ENCODE measurements at places on chromosomes 4 and X.

- peak; percentile 7 for DNase-seq
Measured at GRCh38 chrX:11908371-11908770, 150.3 kb downstream of the MSL3 start.

- DNase-seq = no peak
Measured at GRCh38 chr4:95360906-95361695, 187.7 kb downstream of the UNC5C start.

DNA sequence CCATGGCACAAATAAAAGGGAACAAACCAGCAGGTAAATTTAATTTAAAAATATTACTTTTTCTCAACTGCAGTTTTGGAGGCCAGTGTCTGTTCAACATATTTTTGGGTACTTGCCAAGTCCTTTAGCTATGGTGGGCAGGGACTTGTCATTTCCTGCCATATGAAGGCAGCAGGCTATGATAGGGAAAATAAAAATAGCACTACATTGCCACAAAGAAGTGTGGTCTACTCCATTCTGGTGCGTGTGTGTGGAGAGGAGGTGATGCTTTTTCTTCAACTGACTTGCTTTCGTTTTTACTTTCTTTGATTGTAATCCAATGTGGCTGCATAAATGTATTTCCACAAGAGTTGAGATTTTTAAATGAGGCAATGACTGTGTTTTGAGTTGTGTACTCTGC is 17.2 kb downstream of the GPR174 start:
- peak; percentile 50 for DNase-seq

GRCh38 chrX:135275973-135276372 is 24.1 kb downstream of the ETDA start:
- no peak for DNase-seq

DNA sequence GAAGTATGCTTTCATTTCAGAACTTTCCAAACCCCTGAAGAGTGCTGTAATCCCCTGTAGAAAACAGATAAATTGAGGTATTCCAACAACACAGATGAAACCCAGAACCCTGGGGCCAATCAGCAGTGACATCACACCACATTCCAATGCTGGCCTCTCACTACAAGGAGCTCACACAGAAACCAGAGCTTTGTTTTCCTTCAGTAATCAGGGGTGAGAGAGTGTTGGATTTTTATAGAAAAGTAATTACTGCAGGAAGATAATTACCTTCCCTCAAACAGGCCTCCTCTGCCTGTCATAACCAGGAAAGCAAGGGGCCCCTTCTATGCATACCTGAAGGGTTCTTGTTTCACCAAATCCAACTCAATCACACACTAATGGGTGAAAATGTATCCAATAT is 246.2 kb downstream of the SCFD2 start:
- no peak for DNase-seq

GRCh38 chrX:69987691-69988090 is 62.0 kb downstream of the AWAT2 start:
- DNase-seq = no peak

GRCh38 chr4:187547316-187547715 is 448.3 kb upstream of the ZFP42 start:
- no peak for DNase-seq

DNA sequence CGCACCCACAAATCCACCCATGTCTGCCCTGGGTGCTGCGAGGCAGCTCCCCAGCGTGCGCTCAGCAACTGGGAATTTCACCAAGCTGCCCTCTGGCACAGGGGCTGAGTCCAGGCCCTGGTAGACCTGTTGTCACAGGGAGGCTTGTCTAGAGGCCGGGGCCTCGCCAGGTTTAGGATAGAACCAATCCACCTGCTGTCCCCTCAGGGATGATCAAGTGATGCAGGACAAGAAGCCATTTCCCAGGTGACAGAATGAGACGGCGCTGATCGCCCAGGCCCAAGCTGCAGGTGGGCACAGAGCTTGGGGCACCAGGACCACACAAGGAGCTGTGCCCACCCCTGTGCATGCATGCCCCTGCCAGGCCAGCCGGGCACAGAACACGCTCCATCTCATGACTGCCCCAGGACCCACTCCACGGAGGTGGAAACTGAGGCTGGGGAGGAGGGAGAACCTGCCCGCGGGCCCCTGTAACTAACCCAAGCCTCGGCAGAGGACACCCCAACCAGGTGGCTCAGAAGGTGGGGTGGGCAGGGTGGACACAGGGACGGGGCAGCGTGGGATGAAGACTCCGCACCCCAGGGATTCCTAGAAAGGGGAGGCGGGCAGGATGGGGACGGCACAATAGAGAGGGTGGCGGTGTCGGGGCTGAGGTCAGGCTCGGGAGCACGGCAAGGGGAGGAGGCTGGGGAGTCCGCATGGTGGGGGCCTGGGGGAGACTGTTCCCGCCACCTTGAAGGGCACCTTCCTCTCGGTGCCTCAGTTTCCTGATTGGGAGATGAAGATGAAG is 78.0 kb downstream of the ZFYVE28 start:
- no peak for DNase-seq

GRCh38 chrX:67587946-67588624 is 44.3 kb downstream of the AR start:
- DNase-seq = no peak

GRCh38 chrX:89034679-89035078 is 287.7 kb downstream of the CPXCR1 start:
- DNase-seq = no peak

DNA sequence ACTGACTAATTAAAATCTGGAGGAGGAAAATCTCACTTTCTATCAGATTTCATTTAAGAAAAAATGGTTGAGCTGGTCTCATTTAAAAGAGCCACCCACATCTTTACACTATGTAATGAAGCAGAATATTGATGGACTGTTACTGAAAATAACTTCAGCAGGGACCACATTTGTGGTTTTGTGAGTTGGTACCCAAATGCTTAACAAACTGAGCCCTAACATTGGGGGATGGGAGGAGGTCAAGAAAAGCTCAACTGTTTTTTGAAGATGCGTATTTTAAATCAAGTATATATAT is 30.1 kb downstream of the HOPX start:
- no peak for DNase-seq

DNA sequence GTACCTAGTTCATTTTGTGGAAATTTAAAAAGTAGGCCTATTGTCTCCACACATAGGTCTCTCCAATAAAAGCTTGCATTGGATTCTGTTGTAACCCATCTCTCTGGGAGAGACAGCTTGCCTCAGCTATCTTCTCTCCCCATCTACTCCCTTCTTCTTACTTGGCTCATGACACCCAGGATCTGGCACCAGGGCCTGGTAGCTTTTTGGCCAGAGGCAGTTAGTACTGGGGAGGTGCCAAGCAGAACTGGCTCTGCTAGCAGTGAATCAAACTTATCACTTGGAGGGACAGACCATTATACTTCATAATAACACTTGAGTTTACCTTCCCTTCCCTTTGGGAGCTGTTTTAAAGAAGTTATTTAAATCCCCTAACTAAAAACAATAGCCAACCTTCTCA is 31.8 kb downstream of the PLAC1 start:
- no peak for DNase-seq

GRCh38 chrX:39307488-39307887 is 506.2 kb downstream of the MID1IP1 start:
- DNase-seq = no peak

DNA sequence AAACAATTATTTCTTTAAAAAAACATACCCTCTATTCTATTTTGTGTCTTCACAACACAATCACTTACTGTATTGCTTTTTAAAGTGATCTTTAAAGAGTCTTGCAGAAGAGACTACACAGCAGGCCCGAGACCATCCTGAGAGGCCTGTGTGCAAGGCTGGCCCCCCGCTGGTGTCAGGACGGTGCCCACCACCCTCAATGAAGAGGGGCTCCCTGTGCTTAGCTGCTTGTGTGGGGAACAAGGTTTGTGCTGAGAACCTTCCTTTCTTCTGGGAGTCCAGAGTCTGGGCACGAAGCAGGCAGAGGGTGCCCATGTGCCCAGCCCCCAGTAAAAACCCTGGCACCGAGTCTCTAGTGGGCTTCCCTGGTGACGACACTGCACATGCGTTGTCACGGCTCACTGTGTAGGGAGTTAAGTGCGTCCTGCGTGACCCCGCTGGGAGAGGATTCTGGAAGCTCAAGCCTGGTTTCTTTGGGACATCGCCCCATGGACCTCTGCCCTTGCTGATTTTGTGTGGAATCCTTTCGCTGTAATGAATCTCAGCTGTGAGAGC is 22.0 kb downstream of the RGS12 start:
- no peak for DNase-seq

- DNase-seq = no peak
Measured at GRCh38 chr4:51918251-51918650, 75.3 kb downstream of the DCUN1D4 start.

GRCh38 chr4:99029018-99029735 is 33.7 kb downstream of the METAP1 start:
- DNase-seq = no peak

- DNase-seq = no peak
Measured at GRCh38 chr4:140367738-140368137, 5.7 kb upstream of the SCOC start.

DNA sequence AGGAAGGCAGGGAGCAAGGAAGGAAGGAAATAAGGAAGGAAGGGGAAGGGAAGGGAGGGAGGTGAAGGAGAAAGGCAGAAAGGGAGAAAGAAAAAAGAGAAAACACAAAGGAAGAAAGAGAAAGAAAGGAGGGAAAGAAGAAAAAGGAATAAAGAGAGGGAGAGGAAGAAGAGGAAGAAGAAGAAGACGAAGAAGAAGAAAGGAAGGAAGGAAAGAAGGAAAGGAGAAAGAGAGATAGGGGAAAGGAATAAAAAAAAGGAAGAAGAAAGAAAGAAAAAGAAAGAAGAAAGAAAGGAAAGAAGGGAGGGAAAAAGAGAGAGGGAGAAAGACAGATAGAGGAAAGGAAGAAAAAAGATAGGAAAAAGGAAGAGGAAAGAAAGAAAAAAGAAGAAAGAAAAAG is 128.0 kb downstream of the MXRA5 start:
- no peak for DNase-seq

GRCh38 chrX:50812995-50813842 is 775 bp downstream of the SHROOM4 start:
- no peak for DNase-seq

DNA sequence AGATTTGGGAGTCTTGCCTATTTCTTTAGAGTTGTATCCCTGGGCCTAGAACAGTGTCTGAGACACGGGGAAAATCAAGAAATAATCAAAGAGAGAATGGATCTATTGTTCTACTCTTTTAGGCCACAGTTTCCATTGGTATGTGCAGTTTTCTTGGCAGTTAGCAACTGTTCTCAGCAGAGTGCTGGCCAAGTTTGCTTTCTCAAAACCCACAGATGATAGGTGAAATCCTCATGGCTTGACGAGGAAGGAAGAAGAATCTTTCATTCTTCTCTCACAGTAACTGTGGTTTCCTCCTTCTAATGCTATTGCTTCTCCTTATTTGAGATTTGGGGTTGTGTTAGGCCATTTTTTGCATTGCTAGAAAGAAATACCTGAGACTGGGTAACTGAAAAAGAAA is 42.2 kb downstream of the AGA start:
- no peak for DNase-seq

- no peak for DNase-seq
Measured at GRCh38 chr4:11480683-11481082, 52.0 kb upstream of the HS3ST1 start.

GRCh38 chr4:36211084-36211483 is 33.2 kb downstream of the ARAP2 start:
- DNase-seq = no peak

- no peak for DNase-seq
Measured at GRCh38 chrX:153576961-153577360, 22.0 kb downstream of the CCNQ start.

- no peak for DNase-seq
Measured at GRCh38 chr4:85092536-85092935, 126.0 kb upstream of the WDFY3 start.

GRCh38 chr4:3335982-3336381 is 43.2 kb downstream of the RGS12 start:
- no peak for DNase-seq

- no peak for DNase-seq
Measured at GRCh38 chr4:113687067-113687718, 74.3 kb downstream of the CAMK2D start.
